ENCODE measurements at places on chromosomes 5 and 9.

DNA sequence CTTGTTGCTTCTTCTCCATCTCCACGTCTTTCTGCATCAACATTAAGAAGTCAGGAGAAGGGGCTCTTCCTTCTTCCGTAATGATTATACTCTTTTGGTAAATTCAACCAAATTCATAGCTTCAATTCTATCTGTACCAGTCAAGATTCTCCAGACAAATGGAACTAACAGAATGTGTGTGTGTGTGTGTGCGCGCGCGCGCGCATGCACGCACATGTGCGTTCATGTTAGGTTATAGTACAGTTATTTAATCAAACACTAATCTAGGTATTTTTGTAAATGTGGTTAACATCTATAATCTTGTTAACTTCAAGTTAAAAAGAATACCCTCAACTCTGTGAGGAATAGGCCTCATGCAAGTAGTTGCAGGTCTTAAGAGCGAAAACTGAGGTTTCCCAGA lies 150.3 kb upstream of the TAS2R1 start:
- DNase-seq: no peak

GRCh38 chr9:121582641-121583040 lies 68.8 kb upstream of the DAB2IP start:
- no peak for DNase-seq

DNA sequence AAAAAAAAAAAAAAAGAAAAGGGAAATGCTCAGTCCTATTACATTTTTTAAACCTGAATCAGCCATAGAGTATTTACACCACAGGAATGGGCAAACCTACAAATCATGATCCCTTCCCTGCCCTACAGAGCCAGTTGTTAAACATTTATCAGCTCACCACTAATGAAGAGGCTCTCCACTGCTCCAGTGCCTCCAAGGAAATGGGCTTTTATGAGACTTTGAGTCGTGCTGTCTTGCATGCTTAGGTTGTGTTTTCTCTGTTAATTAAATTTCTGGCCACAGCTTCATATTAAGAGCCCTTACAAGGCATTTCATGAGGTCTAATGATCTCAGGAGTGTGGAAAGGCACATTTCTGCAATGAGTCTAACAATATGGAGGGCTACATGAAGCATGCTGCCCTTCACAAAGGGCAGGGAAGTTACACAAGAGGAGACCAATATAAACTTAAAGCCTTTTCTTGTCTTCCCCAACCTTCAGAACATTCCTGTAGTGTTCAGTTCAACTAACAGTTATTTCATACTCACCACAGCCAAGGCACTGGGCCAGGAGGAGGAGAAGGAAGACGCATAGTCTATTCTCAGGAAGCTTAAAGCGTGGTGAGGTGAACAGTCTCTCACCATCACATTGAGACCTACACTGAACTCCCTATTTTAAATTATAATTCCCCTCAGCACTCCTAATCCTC lies 140.1 kb upstream of the ABCA1 start:
- DNase-seq: no peak

GRCh38 chr5:44294516-44294915 lies 94.7 kb downstream of the FGF10 start:
- no peak for DNase-seq

DNA sequence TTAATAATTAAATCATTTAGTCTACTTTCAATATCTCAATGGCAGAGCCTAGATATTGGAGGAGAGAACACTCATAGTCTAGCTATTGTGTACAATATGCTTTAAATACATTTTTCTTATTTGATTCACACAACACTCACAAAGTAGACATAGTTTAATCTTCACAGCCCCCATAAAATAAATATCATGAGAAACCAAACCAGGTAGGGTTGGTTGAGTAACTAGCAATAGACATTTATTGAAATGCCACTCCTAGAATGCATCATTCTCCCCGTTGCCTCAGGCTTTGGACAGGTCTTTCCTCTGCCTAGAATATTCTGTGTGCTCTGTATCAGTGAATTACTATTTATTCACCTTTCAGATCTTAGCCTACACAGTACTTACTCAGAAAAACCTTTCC lies 141.9 kb downstream of the CEMIP2 start:
- DNase-seq: no peak

DNA sequence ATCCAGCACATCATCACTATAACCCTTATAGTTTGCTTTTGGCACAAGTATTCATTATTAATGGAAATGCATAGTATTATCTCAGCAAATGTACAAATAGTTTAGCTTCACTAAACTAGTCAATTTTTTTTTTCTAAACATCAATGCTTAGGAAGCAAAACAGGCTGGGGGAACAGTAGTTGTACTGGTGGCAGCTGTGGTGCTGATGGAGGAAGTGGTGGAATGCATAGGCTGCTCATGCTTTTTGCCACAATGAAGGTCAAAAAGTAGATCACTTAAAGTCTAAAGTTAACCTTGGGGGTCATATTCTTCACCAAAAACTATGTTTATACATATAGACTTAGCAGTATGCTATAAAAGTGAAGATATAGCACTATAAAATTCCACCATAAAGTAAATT lies 36.3 kb upstream of the CDKN2B start:
- DNase-seq: no peak

GRCh38 chr5:104431002-104431620 lies 868.5 kb upstream of the NUDT12 start:
- DNase-seq: no peak

- DNase-seq: no peak
Observed at GRCh38 chr5:75050415-75050814, 1.9 kb downstream of the GCNT4 start.

GRCh38 chr5:84231433-84231832 lies 153.2 kb downstream of the EDIL3 start:
- DNase-seq: no peak

GRCh38 chr5:53917095-53917494 lies 356.7 kb downstream of the NDUFS4 start:
- no peak for DNase-seq

DNA sequence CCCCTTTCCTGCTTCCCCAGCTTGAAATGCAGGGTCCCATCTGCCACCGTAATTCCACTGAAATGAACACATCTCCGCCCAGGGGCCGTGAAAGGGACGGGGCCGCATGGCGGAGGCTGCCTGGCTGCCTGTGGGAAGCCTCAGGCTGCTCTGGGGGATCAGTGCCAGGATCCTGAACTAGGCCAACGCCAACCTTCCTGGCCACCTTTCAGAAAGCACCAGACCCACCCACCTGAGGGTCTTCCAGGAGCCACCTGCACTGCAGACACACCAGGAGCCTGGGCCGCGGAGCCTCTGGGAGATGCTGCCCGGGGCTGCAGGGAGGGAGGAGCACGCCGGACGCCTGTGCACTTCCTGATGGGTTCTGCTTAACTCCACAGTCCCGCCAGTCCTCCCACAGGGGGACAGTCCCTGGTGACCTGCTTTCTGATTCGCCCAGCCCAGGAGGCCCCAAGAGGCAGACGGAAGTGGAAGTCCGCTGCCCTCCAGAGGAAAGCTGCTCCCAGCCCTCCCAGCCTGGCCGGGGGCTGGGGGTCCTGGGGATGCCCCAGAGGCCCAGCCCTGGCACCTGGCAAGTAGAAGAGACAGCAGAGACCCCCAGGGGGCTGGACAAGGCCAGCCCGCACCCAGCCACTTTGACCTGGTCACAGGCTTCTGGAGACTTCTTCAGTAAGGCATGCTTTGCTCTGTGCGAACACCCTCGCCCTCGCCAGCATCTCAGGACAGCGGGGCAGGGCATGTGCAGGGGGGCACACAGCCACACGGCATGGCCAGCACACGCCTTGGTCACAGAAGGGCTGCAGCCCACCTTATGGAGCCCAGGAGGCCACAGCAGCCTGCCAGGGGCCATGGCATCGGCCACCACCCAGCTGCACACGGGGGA lies at the start of gene CARD9:
Gene CARD9 (minus strand): TSS at position 370 of the 883 bp plus-strand sequence. CDS start 1,591 bp downstream, outside the sequence.
- DNase-seq: no peak
